ENCODE measurements at places on chromosomes 2 and 18.

DNA sequence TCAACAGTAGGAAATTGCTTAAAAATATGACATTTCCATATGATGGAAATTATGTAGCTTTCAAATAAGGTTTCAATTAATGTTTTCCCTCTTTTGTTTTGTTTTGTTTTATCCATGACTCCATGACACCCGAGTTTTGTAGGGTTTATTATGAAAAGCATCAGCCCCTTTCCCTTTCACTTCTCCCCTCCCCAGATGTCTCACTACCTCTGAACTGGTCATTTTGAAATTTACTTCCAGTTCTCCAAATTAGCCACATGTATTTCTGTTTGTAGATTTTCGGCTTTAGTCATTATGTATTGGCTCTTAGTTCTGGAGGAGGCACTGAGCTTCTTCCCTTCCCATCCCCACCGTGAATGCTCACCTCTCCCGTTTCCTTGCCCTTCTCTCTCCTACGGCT lies 18.6 kb upstream of the VPS4B start:
- DNase-seq = no peak

GRCh38 chr18:378079-378478 lies 110.2 kb upstream of the THOC1 start:
- no peak for DNase-seq

GRCh38 chr2:119085613-119086012 lies 72.9 kb downstream of the C1QL2 start:
- DNase-seq = no peak

DNA sequence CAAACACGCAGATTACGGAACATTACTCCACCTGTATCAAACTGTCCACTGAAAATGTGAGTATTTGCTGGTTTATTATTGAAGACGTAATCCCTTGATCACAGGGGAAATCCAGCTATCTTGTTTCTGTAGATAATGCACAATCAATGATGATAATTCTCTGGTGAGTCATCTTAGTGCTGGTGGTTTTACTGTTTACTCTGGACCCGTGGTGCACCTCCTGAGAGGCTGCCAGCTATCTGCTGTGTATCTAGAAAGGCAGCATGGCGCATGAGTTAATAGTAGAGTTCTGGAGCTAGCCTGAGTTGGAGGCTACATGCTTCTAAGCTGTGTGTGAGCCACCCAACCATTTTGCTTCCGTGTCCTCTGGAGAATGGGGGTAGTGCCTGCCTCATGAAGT lies 6.5 kb downstream of the NCAPH start:
- no peak for DNase-seq

DNA sequence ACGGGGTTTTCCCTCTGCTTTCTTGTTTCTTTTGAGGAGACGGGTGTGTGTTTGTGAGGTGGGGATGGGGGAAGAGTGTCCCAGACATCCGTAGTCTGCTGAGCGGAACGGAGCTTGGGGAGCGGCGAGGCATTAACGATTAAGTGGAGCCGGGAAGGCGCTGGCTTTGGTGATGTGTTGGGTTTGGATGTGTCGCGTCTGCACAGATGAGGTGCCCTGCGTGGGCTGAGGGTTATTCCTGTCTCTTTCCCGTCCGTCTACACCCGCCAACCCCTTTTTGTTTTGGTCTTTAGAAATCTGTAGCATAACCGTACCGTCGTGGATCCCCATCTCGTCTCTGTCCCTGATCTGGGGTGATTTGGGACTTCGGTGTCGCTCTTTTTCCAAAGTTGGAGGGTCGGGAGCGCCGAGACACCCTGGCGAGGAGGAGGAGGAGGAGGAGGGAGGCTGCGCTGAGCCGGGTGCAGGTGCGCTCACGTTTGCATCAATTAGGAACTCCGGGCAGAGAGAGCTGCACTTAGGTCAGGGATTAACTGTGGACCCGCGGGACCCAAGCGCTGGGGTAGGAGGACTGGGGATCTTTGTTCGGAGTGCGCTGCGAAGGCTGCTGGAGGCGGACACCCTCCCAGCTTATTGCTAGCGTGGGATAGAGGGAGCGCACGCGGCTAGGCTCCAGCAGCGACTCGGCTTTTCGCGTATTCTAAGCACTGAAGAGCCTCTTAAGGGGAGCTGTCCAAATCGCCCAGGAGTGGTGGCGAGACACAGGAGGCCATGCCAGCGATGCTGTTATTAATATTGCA lies 720.3 kb downstream of the DPP10 start:
- DNase-seq = no peak

GRCh38 chr2:9765611-9766531 lies 77.4 kb upstream of the TAF1B start:
- DNase-seq = no peak

DNA sequence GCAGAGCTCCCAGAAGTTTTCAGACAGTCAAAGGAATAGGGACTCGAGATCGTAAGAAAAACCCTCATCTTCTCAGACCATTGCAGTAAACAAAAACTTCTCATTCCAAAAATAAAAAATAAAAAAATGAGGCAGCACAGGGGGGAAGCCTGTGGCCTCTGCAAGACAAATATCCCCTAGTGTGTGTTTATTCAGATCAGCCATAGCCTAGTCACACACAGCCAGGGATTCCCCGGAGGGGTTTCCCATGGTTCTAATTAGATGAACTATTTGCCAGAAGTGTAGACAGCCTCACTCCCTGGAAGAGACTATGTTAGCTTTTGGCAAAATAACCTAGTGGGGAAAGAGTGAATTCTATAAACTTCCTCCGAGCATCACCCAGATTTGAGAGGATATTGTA lies 122.9 kb upstream of the KLF7 start:
- no peak for DNase-seq

GRCh38 chr2:238009563-238009962 lies 42.7 kb downstream of the UBE2F start:
- peak; percentile 26 for DNase-seq

- DNase-seq = no peak
These were observed 162.3 kb downstream of the PHLPP1 start for GRCh38 chr18:62877411-62878221.

- DNase-seq = no peak
These were observed 100.1 kb upstream of the RNF152 start for GRCh38 chr18:61992923-61993322.

- no peak for DNase-seq
These were observed 1372.2 kb upstream of the TMEFF2 start for GRCh38 chr2:193566886-193567285.

GRCh38 chr2:42949125-42949524 lies 156.7 kb upstream of the HAAO start:
- DNase-seq = no peak

- no peak for DNase-seq
These were observed 82.3 kb downstream of the FAM117B start for GRCh38 chr2:202716953-202717597.

GRCh38 chr2:70123051-70123828 lies 36.0 kb downstream of the PCBP1 start:
- no peak for DNase-seq

DNA sequence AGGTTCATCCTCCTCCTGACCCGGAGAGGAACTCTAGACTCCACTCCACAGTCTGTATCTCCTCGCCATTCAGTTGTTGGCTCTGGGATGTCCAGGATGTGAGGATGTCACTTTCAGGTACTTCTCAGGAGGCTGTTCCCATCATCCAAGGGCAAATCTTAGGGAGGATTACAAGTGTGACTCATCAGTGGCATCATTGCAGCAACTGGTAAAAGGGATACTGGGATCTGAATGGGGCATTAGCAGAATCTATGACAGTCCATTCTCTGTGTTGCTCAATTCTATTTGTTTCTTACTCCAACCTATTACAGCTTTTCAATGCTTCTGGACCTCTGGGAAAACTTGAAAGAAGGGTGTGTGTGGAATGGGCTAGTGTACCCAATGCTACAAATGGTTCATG lies 81.5 kb upstream of the FN1 start:
- no peak for DNase-seq

DNA sequence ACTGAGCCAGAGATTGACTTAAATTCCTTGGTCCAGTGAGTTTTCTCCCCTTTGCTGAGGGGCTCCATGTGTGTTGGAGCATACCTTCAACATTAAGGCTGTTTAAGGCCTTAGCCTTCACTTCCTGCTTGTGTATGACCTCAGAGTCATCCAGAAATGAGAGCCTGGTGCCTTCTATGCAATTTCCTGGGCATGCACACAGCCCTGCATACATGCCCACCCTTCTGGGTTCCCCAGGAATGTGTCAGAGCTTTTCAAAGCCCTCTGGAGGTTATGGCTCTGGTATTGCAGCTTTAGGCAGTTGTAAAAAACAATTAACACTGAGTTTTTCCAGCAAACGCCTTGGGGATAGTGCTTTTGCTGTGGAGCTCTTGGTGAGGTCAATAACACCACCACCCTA lies 16.7 kb downstream of the IL1R1 start:
- DNase-seq = no peak

GRCh38 chr18:76382275-76382674 lies 112.8 kb downstream of the ZNF516 start:
- DNase-seq = no peak

GRCh38 chr2:156769802-156770201 lies 333.6 kb downstream of the GPD2 start:
- DNase-seq = no peak

DNA sequence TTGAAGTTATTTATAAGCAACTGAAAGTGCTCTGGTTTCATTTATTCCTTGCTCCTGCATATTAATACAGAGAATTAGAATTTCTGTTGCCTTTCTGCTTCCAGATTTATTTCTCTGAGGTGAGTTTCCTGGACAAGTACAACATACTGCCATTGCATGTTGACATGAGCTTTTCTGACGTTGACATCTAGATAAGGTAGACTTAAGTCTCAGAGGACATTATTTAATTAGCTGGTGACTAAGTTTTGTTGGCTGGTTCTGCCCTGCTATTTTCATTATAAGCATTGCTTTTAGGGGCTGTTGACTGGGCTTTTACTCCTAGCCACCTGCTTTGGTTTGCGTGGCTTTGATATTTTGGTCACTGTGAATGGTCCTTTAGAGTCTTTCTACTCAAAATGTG lies 282.9 kb upstream of the SPRED2 start:
- no peak for DNase-seq

DNA sequence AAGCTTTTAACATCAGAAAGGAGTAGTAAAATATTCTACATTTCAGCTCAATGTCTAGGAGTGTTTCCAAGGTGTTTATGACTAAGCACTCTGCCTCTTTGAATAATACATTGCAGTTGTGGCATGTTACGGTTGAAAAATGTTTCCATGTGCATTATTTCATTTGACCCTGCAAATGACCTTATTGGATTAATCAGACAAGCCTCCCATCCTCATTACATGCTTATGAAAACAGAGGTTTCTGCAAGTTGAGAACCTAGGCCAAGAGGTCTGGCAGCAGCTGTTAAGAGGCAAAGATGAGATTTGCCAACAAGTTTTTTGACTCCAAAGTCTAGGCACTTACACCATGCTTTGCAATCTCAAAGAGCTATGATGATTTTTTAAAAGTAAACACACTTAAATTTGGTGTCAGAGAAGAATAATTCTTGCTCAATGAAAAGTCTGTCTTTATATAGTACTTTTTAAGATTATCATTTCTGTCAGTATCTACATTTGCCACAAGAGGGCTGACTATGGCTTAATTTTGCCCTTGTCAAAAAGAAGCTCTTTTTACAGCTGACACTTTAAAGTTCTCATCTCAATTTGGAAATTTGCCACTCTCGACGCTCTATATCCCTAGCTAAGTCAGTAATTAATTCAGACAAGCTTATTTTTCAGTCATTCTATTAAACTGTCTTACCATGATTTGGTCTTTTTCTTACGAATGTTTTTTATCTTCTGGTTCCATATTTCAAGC lies 260.6 kb downstream of the PAX3 start:
- DNase-seq = no peak
